ENCODE measurements at places on chromosomes 16 and 17.

DNA sequence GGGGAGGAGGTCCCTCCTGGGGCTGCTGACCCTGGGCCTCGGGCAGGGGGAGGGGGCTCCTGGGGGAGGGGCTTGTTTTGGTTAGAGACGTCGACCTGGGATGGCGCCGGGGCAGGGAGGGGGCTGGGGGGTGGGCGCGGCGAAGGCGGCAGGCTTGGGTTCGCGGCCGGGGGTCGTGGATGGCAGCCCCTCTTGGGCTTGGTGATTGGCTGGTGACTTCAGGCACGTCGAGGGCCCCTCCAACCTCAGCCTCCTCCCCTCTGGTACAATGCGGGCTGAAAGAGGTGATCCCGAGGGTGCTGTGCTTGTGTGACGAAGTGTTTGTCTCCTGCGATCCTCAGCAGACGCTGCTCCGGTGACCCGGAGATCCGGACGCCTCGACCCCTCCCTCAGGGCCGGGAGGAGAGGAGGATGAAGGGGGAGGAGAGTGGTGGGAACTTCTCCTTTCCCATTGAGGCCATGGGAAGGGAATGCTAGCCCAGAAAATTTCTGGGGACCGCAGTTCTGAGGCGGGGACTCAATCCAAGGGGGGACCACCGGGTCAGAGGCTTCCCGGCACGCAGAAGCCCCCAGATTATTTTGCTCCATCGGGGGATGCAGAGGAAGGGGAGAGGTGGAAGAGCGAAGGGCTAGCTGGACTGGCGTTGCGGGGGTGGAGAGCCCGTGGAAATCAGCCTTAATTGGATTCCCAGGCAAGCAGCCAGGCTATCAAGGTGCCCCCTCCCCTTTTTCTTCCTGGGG lies 43.9 kb downstream of the RAI1 start:
- DNase-seq, result no peak

DNA sequence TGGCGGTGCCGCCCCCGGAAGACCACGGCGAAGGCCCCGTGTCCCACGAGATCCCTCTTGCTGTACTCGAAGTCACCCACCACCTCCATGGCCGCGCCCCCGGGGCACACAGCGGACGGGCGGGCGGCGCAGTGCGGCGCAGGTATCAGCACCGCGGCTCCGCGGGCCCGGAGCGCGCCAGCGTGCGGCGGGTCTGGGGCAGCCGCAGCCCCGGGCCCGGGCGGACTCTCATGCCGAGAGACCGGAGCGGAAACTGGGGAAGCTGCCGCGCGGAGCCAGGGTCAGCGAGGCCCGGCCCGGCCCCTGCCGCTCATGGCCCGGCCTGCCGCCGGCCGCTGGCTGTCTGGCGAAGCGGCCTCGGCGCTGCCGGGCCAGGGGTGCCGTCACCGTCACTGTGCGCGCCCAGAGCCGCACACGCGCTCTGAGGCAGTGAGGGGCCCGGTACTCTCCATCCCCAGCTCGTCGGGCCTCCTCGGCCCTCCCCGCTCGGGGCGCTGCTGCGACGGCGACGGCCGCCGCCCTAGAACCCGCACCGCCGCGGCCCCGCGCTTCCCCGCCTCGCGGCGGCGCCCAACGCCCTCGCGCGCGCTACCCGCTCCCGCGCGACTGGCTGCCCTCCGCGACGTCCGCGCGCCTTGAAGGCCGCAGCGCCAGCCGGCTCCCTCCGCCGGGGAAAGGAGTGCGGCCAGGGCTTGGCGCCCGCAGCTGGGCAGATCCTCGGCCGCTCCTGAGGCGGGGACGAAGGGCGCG lies at the start of gene ULK2:
ULK2 (minus strand) TSS at position 608 of the 750 bp plus-strand sequence; CDS start at position 89, 519 bp downstream.
- DNase-seq, result peak; percentile 73

GRCh38 chr17:80880648-80880985 lies 111.0 kb upstream of the CHMP6 start:
- DNase-seq, result no peak

GRCh38 chr17:5011928-5012327 lies 14.2 kb downstream of the KIF1C start:
- DNase-seq, result no peak

DNA sequence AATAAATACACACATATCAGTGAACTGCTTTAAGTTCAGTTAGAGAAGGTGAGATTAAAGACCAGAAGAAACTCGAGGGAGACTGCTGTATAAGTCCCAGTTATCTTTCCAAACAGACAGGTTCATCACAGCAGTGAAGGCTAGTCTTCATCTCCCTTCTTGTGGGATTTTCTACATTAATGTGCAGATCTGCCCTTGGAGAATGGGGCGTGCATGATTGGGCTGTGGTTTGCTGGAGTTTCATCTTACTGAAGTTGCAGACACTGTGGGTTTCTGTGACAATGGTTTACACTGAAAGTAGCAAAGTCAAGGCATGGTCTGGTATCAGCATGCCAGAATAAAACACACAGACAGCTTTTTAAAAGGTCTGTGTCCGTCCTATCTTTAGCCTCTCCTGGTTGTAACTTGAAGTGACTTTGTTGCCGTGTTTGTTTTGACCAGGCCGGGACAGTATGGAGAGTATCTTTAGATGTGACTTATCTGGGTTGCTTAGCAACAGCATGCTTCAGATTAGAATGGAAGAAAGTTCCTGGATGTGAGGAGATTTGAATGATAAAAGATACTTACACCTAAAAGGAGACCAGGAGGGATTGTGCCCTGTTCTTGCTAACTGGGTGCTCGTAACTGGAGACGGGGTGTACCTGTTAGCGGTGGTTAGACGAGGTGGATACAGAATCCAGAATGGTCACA lies 16.1 kb downstream of the NAA60 start:
- DNase-seq, result no peak

DNA sequence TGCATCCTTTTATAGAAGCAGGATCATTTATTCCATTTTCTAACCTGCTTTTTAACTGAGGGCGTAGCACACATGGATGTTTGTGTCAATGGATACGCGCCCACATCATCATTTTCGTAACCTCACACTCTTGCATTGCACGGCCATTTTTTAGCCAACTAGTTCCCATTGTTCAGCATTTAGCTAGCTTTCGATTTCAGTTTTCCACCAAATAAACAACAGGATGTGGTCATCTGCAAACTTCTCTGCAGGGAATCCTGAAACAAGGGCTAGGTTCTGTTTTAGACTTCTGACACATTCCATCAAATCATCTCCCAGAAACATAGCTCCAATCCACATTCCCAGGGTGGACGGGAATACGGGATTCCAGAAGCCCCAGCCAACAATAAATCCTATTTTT lies 6.4 kb downstream of the CYB561 start:
- DNase-seq, result no peak

- DNase-seq, result no peak
Measured at GRCh38 chr16:65010125-65010524, 111.7 kb downstream of the CDH11 start.

GRCh38 chr17:57294629-57295501 lies 38.5 kb downstream of the MSI2 start:
- DNase-seq, result no peak

- DNase-seq, result peak; percentile 69
Measured at GRCh38 chr16:29839822-29840221, 19.6 kb downstream of the MVP start.

GRCh38 chr16:24036614-24037013 lies 200.8 kb downstream of the PRKCB start:
- DNase-seq, result peak; percentile 71

DNA sequence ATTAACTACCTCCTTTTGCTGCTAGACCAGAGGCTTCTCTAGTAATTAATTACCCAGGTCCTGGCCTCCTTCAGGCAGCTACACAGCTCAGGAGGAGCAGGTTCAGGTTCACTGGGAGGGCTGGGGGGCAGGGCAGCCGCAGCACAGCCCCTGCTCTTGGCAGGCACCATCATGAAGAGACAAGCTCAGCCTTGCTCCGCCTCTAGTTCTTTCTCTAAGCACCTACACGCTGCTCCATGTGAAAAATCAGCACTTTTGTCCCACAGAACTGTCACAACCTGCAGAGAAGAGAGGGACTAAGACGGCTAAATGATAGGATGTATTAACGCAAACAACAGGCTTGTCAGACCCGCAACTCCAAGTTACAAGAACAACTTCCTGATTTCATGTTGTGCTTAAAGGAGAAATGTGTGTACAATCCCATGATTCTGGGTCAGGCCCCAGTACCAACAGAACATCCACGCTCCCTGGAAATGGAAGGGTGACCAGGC lies 53.4 kb downstream of the GRB2 start:
- no peak for DNase-seq

- peak; percentile 25 for DNase-seq
Measured at GRCh38 chr17:63772801-63773271, 561 bp downstream of the CCDC47 start.

Measured in testis (tissue), 5 donors.